ENCODE measurements at places on chromosomes 4 and X.

- DNase-seq: no peak
Observed at GRCh38 chr4:1979477-1980196, 29.1 kb downstream of the NELFA start.

GRCh38 chrX:153468008-153468580, 2.3 kb downstream of the HAUS7 start:
- DNase-seq: no peak

GRCh38 chr4:149141391-149141790, 674.3 kb downstream of the IQCM start:
- no peak for DNase-seq

GRCh38 chr4:141730805-141731204, 94.4 kb downstream of the IL15 start:
- no peak for DNase-seq

- DNase-seq: no peak
Observed at GRCh38 chr4:128649575-128650205, 159.8 kb upstream of the JADE1 start.

DNA sequence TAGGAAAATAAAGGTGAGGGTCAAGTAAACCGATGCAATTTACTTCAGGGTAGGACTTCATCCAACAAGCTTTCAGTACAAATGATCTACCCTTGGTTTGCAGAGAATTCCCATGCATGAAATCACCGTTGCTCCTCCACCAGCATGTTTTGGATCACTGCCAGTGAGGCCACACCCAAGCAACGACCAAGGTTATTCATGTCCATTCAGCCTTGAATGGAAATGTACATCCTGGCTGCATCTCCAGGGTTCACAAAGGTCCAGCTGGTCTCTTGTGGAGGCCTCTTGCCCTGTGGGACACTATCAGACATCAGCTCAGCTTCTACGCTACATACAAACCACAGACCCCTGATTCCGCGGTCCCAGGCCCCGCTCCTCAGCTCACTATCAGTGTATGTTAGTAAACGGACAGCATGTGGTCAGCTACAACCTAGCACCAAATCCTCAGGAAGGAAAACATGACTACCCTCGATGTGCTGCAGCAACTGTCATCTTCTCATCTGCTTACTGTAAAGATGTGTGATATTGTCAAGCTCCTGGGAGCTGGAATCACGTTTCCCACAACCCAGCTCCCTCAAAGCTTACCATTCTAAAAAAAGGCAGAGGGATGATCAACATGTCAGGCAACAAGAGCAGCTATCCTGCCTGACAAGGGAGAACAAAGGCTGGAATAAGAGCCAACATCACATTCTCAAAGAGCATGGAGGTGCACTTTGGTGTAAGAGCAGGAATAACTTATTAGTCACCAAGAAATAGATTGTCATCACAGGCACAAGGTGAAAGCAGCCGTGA, 4.9 kb downstream of the LYAR start:
- DNase-seq: no peak

DNA sequence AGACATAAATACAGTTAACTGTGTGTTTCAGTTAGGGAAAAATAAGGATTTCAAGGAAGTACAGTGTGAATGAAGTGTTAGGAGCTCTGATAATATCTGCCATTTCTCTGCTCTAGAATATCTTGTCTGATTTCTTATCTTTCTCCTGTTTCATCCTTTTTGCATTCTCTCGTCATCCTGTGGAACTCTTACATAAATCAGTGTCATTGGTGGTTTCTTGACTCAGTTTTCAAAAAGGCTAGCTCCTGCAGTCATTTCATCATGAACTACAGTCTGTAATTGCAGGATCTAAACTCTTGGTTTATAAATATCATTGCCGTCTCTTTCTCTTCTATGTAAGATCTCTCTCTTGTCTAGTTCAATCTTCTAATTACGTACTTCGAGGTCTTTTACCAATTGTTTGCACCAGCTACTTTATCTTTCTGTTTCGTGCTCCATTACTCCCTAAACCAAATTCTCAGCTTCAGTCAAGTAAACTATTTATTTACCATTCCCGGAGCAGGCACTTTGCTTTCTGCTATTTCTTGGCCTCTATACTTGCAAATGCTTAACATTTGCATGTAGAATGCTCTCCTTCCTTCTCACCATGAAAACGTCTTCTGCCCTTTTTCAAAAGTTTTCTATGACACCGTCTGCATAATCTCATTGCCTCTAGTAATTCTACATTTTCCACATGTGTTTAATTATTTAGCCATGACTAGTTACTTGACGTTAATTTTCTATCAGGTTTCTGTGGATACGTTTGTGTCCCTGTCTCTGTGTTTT, 294.0 kb downstream of the TENM3 start:
- no peak for DNase-seq

GRCh38 chrX:41480508-41481260, 33.5 kb downstream of the NYX start:
- DNase-seq: no peak

Measured in stimulated activated CD8-positive, alpha-beta memory T cell treated with anti-CD3 and anti-CD28 coated beads, Interleukin-7, amount 100 ng/mL, for 1 hour (primary cell).